IPS DF 19.7 (cell line): ENCODE measurements at places on chromosomes 6 and 20.

- DNase-seq = no peak
Observed at GRCh38 chr20:40196846-40197436, 492.1 kb downstream of the MAFB start.

GRCh38 chr6:42022755-42023384, 27.5 kb upstream of the TAF8 start:
- DNase-seq = no peak

GRCh38 chr20:10167040-10167439, 51.6 kb upstream of the SNAP25 start:
- DNase-seq = no peak

DNA sequence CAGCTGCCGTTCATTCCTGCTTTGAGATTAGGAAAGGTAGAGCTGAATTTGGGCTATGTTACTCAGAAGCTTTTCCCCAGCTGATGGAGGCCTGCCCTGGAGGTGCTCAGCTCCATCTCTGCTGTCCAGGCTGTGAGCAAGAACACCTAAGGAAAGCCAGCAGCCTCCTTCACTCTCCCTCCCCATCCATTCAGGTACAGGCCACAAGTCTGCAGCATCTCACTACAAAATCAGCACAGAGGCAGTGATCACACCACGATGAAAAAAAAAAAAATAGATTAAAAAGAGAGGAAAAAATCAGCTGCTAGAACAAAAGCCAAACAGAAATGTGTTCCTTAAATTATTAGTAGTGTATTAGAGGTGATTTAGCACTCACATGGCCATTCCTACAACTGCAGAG, 515.0 kb downstream of the CDH26 start:
- no peak for DNase-seq

DNA sequence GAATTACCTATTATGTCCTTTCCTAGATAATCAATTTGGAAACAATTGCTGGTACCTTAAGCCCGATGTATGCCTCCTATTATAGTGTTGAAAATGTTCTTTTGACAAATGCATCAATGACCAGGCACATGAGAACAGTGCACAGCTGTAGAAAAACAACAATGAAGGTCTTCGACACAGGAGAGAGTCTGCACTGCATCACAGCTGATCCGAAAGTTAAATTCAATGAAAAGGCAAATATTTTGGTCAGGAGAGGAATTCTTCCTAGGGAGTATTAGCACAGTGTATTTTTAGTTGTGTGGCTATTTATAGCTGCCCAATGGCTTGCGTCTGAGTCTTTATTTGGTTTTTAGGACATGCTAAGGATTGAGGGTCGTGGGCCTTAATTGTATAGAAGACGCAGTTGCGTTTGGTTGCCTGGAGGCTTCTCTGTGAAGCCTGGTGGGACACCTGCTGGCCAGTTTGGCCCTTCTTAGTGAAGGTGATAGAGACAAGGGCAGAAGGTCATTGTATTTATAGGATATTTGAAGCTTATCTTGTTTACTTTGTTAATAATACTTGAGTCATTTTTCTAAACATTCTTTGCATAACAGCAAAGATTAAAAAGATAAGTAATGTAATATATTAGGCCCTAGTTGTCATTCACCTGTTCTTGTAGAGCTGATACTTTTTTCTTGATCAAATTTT, 72.3 kb downstream of the CDYL start:
- no peak for DNase-seq

DNA sequence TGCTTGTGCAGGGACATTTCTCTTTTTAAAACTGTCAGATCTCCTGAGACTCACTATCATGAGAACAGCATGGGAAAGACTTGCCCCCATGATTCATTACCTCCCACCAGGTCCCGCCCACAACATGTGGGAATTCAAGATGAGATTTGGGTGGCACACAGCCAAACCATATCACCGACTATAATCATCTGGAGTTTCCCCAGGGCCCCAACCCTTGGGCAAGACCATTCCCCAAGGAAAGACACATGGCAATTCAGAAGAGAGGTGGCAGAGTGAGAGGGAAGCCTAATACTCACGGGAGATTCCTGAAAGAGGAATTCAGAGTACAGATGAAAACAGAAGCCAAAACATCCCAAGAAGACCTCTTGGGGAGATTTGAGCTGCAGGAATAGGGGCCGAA, 291.0 kb upstream of the PLCB4 start:
- DNase-seq = no peak

- no peak for DNase-seq
Observed at GRCh38 chr6:56101141-56101553, 146.2 kb downstream of the COL21A1 start.

DNA sequence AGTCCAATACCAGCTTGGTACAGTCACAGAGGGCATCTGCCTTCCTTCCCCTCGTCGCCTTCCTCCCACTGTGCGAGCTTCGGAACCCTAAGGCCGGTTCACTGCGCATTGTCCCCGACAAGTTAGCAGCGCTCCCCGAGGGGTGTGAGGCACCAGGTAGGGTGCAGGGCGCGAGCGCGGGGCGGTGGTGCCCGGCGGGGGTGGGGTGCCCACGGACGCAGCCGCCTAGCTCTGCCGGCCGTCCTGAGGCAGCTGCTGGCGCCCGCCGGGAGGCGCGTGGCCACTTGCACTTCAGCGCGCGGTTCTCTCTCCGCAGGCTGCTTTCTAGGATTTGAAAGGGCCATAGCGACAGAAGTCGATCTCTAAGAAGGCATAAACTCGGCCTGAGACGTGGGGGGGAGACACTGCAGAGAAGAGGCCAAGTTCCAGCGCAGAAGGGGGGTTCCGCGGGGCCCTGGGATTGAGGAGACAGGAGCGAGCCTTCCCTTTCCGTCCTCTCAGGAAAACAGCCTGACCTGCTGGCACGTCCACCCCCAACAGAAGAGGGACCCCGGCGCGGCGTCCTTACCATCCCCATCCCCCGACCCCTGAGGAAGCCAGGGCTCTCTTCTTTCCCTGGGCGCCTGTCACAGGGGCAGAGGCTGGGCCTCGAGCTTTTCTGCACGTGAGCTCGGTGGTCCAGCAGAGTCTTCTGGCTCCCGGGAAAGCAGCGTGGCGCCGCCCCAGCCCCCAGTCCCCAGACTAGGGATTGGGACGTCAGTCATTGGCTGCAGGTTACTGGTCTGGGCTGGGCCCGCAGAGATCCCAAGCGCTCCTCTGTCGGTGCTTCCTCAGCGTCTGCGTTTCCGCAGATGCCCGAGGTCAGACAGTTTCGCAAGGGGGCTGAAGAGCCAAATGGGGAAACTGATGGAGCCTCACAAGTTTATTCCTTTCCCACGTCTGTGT, 15.6 kb upstream of the PRDM13 start:
- no peak for DNase-seq

GRCh38 chr20:49671433-49671832, 42.2 kb downstream of the B4GALT5 start:
- DNase-seq = no peak

DNA sequence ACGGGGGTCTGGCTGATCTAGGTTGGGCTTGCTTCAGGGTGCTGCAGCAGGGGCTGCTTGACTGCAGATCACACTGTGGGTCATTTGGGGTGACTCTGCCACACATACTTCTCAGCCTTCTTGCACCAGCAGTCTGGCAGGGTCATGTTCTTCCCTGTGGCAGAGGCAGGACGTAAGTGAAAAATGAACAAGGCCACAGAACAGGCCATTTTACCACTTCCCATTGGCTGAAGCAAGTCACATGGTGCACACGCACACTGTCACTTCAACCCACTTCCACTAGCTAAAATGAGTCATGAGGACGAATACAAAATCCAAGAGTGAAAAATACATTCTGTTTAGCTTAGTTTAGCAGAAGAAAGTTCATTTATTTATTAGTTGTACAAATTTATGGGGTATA, 168.6 kb upstream of the GGTLC1 start:
- no peak for DNase-seq

- DNase-seq = no peak
Observed at GRCh38 chr20:36036688-36037087, 68.3 kb downstream of the CNBD2 start.

DNA sequence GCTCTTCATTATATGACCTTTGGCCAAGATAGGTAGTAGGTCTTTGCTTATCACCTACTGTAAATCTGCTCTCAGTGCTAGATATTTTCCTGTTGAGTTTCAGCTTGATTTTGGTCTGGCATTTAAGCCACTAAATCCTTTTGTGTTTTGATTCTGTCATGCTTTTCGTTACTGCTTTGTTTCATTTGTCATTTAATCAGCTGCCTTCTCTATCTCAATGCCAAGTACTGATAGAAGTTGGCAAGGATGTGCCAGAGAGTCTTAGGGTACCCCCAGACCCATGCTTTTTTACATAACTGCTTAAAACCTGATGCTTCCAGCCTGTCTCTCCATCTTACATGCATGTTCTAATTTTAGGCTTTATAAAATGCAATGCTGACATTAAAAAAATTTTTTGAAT, 300.1 kb upstream of the SASH1 start:
- DNase-seq = no peak

GRCh38 chr6:39865011-39865888, 69.0 kb downstream of the MOCS1 start:
- peak; percentile 45 for DNase-seq

DNA sequence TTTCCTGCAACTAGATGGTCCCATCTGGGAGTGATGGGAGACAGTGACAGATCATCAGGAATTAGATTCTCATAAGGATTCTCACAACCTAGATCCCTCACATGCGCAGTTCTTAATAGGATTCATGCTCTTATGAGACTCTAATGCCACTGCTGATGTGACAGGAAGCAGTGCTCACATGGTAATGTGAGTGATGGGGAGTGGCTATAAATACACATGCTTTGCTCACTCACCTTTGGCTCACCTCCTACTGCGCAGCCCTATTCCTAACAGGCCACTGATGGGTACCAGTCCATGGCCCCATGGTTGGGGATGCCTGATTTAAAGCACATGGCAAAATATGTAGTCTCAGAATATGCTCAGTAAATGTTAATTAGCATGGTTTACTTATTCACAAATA, 80.6 kb upstream of the MBOAT1 start:
- DNase-seq = no peak

DNA sequence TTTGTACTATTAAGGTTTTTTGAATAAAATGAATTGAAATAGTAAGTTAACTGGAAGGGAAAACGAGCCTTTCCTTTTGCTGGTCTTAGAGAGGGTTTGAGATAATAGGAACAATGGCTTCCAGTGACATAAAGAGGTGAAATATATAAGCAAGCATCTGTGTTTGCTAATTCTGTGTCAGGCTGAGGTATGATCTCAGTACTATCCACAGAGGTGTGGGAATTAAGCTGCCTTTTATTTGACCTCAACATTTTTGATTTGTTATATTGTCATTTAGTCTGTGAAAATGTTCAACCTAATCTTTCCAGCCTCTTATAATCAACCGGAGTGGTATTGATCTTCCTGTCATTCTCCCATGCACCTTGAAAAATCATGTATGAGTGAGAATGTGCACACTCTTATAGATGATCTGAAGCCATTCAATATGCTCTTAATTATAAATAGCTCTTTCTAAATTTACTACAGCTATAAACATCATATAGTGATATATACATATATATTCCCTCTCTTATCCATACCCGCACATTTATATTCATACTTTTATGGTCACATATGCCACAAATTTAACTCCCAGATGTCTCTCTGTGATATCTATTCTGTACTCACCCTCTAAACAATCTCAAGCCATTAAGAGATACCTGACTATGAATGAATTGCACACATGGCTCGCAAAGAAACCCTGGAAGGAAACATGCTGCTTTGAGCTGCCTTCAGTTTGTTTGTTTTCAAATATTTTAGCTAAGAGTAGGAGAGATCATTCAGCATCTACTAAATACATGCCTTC, 754.7 kb upstream of the NRSN1 start:
- DNase-seq = no peak

DNA sequence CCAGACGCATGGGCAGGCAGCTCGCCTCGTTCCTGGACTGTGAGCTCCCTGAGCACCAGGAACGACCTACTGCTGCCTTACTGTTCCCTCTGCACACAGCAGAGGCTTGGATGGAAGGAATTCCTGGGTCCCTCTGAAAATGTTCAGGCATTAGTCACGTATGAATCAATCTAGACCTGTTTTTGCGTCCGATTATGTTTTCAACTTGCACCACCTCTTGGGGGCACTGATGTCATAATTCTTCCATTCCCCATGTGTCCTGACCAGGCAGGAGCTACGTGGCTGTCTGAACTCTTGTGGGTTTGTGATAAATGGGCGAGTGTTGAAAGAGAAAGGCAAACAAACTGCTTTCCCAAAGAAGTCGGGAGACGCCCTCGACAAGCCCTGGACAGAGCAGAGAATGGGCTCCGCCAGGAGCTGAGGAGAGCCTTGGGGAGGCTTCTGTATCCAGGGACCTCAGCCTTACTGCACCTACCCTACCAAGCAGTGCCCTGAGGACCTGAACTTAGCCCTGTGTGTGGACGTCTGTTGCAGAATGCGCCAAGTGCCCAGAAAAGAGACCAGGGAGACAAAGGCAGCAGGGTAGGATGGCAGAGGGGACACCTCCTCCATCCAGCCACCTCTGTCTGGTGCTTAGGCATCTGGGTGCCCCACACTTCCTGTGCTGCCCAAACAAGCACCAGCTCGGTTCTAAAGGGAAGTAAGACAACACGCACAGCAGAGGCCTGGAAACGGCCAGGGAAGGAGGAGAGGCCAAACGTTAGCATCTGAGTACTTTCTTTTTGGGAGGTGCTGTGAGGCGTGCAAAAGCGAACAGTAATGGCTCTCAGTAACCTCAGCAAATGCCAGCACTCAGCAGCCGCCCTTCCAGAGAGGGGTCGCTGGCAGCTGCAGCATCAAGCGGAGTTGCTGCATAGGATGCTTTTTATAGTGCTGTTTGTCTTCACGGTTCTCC, 124.2 kb downstream of the LY86 start:
- DNase-seq = no peak

GRCh38 chr6:144007478-144008119, 460 bp downstream of the PLAGL1 start:
- DNase-seq = no peak

GRCh38 chr6:21371676-21372171, 221.8 kb upstream of the SOX4 start:
- no peak for DNase-seq

GRCh38 chr20:46562373-46563169, 12.1 kb upstream of the OCSTAMP start:
- DNase-seq = no peak

DNA sequence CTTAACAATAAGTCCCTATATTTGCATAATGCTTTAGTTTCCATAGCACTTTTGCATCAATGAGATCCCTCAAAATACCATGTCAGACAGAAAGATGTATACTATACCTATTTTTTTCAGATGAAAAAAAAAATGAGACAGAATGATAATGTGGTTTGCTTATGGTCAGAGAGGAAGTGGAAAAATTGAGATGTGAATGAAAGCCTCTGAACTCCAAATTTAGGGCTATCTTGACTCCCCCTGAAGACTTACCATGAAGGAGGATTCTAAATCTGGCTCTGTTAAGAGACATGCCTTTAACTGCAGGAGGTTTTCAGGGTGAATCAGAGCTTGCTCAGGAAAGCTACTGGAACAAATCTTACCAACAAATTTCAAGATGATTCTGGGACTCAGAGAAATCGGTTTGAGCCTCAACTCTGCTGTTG, 176.2 kb downstream of the ISM1 start:
- DNase-seq = no peak

GRCh38 chr6:5677219-5678000, 329.3 kb downstream of the NRN1 start:
- DNase-seq = no peak

- no peak for DNase-seq
Observed at GRCh38 chr6:161111261-161111660, 119.7 kb downstream of the MAP3K4 start.

GRCh38 chr20:14446446-14446845, 109.0 kb upstream of the FLRT3 start:
- DNase-seq = no peak

GRCh38 chr6:44662461-44663121, 275.1 kb downstream of the CDC5L start:
- peak; percentile 95 for DNase-seq
